ENCODE measurements at places on chromosomes 12 and 14.

DNA sequence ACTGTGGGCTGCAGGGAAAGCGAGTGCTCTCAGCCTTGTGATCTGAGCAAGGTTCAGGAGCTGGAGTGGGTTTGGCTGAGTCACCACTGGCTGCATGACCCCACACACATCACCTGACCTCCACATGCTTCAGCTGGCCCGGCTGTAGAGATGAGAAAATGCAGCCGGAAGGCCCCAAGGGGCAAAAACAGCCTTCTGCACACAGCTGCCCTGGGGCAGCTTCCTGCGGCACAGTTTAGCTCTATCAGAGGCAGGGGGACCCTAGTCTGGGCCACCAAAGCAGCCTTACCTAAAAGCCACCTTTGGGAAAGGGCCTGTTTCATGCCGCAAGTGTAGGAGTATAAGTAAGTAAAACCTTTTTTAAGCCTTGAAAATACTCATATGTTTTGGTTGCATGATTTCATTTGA is 123.3 kb downstream of the SSPN start:
- H3K4me3 ChIP-seq, result no peak overlapping the region
- no peak for DNase-seq
- H3K27ac ChIP-seq, result no peak overlapping the region
- peaks cover 28% of the 10 kb centered on the region for H3K27me3 ChIP-seq
- no peaks in the 10 kb centered on the region for H3K36me3 ChIP-seq

DNA sequence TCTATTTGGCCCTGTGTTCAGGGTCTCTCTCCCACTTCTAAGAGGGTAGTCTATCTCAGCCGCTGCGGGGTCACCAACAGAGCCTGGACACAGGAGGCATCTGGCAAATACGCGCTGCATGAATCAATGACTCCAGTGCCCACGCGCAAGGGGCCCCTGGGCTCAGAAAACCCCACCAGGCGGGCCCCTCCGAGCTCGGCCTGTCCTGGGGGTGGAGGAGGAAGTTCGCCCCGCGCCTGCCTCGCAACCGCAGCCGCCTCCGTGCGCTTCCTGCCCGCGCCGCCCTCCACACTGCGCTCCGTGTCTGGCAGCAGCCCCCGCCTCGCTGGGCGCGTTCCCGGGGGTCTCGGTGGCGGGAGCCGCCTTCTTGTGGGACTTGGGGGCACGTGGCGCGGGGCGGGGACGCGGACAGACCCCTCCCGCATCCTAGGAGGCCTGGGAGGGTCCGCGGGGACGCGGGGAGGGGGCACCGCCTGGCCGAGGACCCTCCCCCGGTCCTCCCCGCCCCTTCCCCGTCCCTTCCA is 811 bp upstream of the FBRSL1 start:
- DNase-seq, result peak; percentile 63
- peaks cover 15% of the 10 kb centered on the region for H3K36me3 ChIP-seq
- peak overlapping the region; percentile 94 for H3K27ac ChIP-seq
- H3K27me3 ChIP-seq, result no peaks in the 10 kb centered on the region

- no peaks in the 10 kb centered on the region for H3K4me1 ChIP-seq
- H3K27me3 ChIP-seq, result peaks cover 6% of the 10 kb centered on the region
- DNase-seq, result no peak
- H3K36me3 ChIP-seq, result peaks cover 5% of the 10 kb centered on the region
- no peak overlapping the region for H3K4me3 ChIP-seq
These were observed 28.7 kb upstream of the PLD4 start for GRCh38 chr14:104895786-104896661.

DNA sequence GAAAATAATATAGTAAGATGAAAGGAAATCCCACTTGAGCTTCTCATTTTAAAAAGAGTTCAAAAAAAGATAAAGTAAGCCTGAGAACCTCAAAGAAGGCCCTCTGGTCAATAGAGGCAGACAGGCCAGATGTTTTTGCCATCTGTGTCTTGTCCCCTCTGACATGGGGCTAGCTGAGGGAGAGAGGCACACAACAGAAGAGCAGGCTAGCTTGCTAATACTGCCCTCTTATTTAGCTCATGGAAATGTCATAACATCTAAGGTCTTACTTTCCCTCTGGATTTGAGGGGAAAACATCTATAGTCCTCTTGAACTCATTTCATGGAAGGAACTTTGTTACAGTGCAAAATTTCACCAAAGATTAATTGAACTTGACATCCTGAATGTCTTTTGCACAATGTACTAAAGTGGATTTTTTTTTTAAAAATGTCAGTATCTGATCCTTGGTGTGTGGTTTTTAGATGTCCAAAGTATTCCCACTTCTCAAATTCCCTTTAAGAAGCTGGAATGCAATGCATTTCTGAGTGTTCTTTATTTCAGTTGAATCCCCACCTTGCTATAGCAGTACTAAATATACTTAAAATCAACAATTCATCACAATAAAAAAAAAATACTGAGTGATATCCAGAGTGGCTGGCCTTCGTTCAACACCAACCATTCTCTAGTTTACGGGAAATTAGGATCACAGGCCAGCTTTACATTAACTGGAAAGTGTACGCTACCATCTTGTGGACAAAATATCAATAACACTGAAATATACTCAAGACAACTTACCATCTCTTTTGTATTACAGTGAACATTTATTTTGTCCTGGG is 176.7 kb downstream of the PAH start:
- H3K27me3 ChIP-seq, result peaks cover 5% of the 10 kb centered on the region

- H3K4me1 ChIP-seq, result peaks cover 6% of the 10 kb centered on the region
- H3K4me3 ChIP-seq, result no peak overlapping the region
- DNase-seq, result no peak
- no peaks in the 10 kb centered on the region for H3K36me3 ChIP-seq
These were observed 4.5 kb upstream of the KLHL33 start for GRCh38 chr14:20440465-20440864.

- no peak for DNase-seq
- no peak overlapping the region for H3K27ac ChIP-seq
- no peaks in the 10 kb centered on the region for H3K4me1 ChIP-seq
- H3K36me3 ChIP-seq, result peaks cover 3% of the 10 kb centered on the region
- H3K4me3 ChIP-seq, result no peak overlapping the region
These were observed 1.1 kb upstream of the MYH7 start for GRCh38 chr14:23436327-23437132.
